ENCODE measurements at places on chromosomes 12 and 14.
A peak's percentile ranks its signal among the peaks of the same experiment; 100 is the strongest.

GRCh38 chr12:49041881-49042484 lies 18.6 kb downstream of the KMT2D start:
- DNase-seq = no peak

- no peak for DNase-seq
Measured at GRCh38 chr12:78018171-78018910, 187.6 kb downstream of the NAV3 start.

- no peak for DNase-seq
Measured at GRCh38 chr12:479161-479560, 19.4 kb downstream of the B4GALNT3 start.

GRCh38 chr12:91009319-91009950 lies 4.7 kb upstream of the EPYC start:
- DNase-seq = no peak

DNA sequence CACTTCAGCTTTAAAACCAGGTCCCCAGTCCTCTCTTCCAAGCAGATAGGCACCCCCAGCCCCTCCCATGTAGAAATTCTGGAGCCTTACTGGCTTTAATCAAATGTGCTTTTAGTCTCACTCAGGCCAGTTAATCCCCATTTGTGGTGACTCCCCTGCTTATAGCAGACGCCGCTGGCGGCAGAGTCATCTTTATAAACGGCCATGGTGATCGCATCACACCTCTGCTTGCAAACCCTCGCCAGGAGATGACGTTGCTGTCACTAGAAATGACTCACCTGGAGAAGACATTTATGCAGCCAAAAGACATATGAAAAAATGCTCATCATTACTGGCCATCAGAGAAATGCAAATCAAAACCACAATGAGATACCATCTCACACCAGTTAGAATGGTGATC lies 369.3 kb downstream of the VRK1 start:
- DNase-seq = no peak

DNA sequence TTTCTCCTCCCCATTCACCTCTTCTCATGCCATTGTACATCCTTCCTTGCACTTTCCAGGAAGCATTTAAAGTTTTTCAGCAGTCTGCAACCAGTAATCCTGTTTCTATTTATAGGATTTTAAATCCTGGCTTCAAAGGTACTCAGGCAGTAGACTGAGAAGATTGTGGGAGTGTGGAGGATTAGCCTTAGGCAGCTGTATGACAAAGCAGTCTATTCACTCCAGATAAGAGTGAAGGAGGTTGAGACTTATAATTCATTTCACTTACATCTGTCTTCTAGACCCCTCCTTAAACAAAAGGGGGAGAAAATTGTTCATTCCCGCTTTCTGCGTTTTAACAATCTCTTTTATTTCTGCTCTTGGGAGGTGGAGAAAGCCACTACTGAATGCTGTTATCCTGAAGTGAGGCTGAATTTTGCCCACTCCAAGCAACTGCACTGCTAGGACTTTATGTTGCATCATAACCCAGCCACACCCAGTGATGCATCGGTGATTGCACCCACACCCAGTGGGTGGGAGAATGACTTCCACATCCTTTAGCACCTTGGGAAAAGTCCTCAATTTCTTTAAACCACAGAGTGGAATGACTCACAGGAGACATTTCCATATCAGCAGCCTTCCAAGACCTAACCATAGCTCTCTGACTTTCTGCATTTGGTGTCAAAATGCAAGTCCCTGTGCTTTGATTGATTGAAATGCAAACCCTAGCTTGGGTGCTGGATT lies 382.5 kb upstream of the ATP2B1 start:
- DNase-seq = no peak

GRCh38 chr12:3718100-3718499 lies 34.8 kb downstream of the CRACR2A start:
- DNase-seq = no peak

DNA sequence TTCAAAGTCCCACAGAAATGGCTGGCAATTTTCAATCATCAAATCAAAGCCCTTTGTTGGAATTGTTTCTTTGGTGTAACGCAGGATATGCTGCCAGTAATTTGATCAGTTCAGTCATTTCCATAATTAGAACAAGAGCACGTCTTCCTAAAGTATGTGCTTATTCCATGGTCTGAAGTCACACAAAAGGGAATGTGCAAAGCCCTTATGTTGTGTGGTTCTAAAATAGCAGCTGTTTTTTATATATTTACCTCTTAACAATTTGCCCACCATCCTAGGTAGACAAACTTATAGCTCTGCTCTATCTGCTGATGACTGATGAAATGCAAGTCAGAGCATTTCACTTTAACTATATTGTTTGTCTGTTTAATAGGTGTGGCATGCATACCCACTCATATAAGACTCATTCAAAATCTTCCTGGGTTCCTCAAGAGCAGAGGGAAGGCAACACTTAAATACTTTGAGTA lies 176.1 kb upstream of the SLC38A2 start:
- DNase-seq = no peak

DNA sequence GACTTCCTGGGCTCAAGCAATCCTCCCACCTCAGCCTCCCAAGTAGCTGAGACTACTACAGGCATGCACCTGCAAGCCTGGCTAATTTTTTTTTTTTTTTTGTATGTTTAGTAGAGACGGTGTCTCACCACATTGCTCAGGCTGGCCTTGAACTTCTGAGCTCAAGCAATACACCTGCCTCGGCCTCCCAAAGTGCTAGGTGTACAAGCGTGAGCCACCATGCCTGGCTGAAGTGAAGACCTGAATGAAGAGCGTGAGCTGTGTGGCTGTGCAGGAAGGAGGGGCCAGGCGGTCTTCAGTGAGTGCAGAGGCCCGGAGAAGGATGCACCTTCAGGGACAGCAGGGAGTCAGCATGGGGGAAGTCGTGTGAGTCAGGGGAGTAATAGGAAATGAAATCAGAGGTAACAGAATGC lies 14.9 kb upstream of the NFKBIA start:
- no peak for DNase-seq

- DNase-seq = no peak
Measured at GRCh38 chr14:101812071-101812470, 50.6 kb downstream of the PPP2R5C start.

GRCh38 chr12:112112409-112113133 lies 4.0 kb upstream of the NAA25 start:
- DNase-seq = peak; percentile 4

DNA sequence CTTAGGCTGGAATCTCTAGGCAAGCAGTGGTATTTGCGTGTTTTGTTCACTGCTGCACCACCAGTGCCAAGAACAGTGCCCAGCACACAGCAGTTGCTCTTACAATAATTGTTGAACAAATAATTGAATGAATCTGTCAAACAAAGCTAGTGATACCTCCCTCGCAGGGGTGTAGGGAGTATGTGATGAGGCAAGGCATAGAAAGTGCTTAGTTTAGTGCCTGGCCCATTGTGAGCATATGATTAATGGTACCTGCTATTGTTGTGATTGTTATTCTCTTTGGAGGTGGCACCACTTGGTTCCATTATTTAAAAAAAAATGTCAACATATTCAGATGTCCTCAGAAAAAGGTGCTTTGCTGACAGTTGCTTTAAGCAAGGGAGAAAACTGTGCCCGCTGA lies 210.1 kb upstream of the TBX3 start:
- no peak for DNase-seq

DNA sequence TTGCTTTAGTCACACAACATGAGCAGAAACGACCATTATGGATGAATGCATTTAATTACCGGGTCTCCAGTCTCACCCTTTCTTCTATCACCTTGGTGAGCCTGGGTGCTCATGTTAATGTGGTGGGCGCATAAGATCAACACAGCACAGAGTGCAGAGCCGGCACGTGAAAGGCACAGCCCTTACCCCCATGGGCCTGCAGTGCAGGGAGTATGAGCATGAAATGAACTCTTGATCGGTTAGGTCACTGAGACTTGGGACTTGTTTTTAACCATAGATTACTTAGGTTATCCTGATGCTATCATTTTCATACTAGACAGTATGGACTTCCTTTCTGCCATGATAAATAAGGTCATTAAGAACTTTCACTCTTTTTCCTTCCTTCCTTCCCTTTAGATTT lies 156.8 kb downstream of the CRADD start:
- no peak for DNase-seq

DNA sequence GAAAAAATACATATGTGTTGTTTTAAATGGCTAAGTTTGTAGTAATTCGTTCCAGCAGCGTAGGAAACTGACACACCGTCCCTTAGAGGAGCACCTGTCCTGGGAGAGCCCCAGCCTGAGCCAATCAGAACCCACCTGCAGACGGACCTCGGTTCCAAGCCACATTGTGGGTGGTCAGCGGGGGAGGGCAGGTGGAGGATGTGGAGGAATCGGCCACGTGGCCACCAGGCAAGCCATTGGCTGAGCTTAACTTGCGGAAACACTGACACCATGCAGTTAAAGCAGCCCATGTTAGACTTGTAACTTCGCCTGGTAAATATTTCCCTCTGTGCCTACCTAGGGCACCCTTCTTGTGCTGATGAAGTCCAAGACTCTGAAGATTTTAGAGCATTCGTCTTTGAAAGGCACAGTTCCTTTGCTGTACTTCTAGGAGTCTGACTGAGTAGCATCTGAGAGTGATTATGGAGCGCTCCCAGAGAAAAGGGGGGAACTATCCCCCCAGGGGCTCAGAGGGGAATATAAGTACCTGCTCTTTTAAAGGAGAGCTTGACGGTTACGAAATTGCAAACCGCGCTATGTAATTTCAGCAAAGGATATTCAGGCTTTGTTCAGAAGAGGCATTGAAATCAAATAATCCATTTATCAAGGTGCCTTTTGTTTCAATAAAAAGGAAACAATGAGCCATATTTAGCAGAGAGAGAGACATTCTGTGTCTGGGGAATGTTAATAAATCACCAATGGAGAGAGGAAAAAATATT lies 135.7 kb downstream of the TMEM132C start:
- DNase-seq = no peak

DNA sequence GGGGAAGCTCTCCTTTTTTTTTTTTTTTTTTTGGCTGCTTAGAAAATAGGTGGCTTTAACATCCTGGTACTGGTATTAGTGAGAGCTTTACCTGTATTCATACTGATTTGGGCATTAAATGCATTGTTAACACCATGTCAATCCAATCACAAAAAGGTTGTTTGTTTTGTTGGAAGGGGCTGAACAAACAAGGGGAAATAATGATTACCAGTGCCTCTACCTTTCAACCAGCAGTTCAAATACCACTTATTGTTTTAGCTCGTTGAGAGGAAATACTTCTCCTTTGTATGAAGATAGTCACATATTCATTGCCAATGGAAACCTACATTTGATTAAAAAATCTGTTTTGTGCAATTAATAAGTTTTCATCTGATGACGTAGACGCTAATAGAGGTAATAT lies 72.9 kb downstream of the MIPOL1 start:
- no peak for DNase-seq

- no peak for DNase-seq
Measured at GRCh38 chr12:51389302-51389999, 1.8 kb downstream of the GALNT6 start.

DNA sequence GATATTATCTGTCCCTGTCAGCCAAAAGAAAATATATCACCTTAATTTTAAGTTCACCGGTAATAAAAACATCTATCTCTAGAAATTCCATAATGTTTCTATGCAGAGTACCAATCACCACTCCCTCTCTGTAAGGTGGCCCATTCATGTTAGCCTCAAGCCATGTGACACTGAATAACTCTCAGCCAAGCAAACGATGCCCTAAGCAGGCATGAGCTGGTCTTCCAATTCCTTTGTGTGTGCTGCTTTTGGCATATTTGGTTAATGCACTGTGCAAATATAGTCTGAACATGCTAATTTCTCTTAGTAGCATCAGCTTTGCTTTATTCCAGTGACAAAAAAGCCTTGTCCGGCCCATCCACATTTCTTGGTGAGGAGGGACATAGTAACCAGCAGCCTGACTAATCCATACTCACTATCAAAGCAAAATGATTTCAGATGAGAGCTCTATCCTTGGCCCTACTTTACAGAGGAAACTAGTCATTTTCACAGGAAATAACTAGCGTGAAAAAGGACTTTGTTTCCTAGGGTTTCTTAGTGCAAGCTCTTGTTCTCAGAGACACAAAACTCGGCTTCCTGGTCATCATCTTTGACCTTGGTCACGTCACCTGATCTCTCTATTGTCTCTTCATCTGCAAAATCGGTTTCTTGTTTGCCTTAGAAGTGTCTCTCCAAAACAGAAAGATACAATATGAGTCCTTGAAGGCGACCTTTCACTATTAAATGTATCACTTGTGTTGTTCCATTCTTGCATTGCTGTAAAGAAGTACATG lies 59.2 kb upstream of the RTRAF start:
- DNase-seq = no peak

GRCh38 chr12:40992674-40993073 lies 195.4 kb upstream of the PDZRN4 start:
- DNase-seq = no peak

GRCh38 chr14:101231828-101232227 lies 328.3 kb upstream of the RTL1 start:
- no peak for DNase-seq

DNA sequence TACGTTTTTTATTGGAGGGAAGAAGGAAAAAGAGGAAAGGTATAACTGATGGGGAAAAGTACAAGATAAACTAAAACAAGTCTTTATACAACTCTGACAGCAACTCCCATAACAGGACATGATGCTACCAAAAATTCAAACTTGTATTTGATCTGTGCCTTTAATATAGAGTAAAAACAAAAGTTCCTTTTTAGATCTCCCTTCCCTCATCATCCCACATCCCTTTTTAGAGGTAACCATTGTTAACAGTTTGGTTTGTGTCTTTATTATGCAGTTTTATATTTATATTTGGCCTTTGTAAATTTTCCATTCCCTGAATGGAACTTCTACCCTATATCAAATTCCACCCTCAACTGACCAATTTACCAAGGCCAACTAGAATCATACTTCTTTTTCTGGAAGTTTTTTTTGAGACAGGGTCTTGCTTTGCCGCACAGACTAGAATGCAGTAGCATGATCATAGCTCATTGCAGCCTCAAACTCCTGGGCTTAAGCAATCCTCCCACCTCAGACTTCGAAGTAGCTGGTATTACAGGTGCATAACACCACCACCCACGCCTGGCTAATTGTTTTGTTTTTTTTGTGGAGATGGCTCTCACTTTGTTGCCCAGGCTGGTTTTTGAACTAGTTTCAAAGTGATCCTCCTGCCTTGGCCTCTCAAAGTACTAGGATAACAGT lies 36.9 kb downstream of the RAB21 start:
- no peak for DNase-seq

DNA sequence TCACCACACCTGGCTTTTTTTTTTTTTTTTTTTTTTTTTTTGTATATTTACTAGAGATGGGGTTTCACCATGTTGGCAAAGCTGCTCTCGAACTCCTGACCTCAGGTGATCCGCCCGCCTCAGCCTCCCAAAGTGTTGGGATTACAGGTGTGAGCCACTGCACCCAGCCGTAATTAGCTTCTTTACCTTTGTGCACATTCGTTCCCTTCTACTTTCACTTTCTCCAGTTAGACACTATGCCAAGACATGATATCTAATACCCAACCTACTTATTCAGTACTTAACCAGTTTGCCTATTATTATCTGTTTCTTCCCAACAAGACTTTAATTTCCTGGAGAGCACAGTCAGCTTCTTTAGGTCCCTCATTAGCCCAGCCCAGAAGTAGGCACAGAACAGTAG lies 5.3 kb downstream of the STYK1 start:
- DNase-seq = no peak

All from NCI-H446 (cell line).